ENCODE measurements at places on chromosomes 13 and 19. TPM values are rescaled to one million over a fixed set of nuclear protein-coding genes. Genes with fewer than 3 reads are reported as not detected.

DNA sequence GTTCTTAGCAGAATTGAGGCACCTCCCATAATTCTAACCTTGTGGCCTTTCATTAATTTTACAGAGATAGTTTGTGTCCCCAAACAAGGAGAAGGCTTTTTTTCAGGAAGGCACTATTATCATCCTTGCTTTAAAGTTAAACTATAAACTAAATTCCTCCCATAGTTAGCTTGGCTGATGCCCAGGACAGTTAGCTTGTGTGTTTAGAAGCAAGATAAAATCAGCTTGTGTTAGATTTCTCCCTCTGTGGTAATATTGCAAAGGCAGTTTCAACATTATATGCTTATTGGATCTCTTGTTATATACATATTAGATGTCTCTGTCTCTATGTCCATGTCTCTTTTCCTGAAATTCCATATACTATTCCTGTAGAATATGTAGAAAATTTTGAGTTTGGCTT is 342.7 kb downstream of the TBC1D4 start:
- no peak for ATAC-seq

Gene SHISA2
- 0.30 TPM for total RNA-seq

- no peak for ATAC-seq
These were observed 35.9 kb downstream of the ELF1 start for GRCh38 chr13:40983259-40983658.

DNA sequence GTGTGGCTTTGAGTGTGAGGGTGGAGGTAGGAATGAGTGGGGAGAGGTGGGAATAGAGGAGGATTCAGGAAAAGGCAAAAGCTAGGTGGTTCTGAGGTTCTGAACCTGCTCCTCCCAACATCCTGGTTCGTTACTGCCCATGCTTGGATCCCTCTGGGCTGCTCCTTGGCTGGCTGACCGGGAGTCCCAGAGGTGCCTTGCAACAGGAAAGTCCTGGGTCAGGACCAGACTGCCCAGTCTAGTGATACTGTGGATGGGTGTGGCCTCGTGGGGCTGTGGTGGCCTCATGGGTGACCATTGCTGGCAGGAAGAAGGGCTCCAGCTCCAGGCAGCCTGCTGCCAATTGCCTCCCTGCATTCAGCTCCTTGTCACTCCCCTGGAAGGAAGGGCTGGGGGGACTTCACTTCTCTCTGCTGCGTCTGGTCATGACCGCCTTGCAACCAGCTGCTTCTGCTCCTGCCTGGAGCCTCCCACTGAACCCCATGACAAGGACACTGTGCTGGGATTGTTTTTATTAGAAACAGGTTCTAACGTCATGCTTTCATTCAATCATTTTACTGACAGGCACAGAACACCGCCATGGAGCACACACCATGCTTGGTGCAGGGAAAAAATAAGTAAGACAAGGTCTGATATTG is 61.5 kb upstream of the UBL3 start:
- ATAC-seq: no peak

Gene SPINT2
- total RNA-seq: 56.6 TPM

Gene RFPL4AL1
- total RNA-seq: not detected

Gene CHMP2A
- total RNA-seq: 79.0 TPM

Gene KCTD4
- total RNA-seq: not detected

Gene OR7E24
- total RNA-seq: not detected

Gene ASPDH
- total RNA-seq: not detected

- no peak for ATAC-seq
These were observed 738.5 kb downstream of the DIAPH3 start for GRCh38 chr13:59425211-59425741.

- ATAC-seq: no peak
These were observed 71.6 kb upstream of the ZDHHC20 start for GRCh38 chr13:21530656-21531055.

Gene RGL3
- 0.50 TPM for total RNA-seq

Gene IFNL2
- not detected for total RNA-seq

DNA sequence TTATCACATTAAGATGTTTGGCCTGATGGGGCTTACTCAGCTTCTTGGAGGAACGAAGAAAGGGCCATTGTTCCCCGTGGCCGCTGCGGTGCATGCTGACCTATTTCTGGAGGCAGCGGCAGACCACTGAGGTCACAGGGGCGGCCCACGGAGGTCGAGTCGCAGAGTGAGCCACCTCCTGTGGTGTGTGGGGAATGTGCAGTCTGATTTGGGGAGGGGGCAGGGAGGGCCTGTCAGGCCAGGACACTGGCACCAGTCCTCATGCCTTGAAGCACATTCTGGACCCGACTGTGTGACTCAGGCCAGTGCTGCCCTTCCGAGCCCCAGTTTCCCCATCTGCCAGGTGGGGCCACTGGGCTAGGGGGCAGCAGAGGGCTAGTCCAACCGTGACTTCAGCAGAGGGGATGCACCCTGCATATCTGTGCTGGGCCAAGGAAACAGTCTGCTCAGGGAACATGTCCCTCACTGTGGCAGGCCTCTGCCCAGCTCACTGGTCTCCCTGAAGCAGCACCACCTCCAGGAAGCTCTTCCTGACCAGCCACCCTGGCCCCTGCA is 6.3 kb downstream of the SLC7A10 start:
- no peak for ATAC-seq
